ENCODE measurements at places on chromosomes 13 and 19.

DNA sequence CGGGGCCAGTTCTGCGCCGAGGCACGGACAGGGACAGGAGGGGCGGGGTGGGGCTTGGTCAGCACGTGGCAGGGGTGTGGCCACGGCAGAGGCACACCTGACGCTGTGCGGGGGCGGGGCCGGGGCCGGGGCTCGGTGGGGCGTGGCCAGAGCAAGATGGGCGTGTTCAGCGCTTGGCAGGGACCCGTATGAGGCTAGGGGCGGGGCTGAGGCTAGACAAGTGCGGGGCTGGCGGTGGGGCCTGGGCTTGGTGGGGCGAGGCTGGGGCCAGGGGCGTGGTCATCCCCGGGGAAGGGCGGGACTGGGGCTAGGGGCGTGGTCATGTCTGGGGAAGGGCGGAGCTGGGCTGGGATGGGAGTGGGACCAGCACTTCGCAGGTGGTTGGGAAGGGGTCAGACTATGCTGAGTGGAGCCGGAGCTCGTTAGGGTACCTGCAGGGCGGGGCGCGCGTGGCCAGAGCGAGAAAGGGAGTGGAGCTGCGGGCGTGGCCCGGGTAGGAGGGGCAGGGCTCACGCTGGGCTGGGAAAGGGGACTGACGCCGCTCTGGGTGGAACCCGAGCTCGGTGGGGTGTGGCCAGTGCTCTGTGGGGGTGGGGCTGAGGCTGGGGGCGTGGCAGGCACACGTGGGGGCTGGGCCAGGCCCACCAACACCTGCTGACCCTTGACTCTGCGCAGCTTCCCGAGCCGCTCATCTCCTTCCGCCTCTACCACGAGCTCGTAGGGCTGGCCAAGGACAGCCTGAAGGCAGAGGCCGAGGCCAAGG is 12.8 kb downstream of the POLR2E start:
- DNase-seq = peak; percentile 81

DNA sequence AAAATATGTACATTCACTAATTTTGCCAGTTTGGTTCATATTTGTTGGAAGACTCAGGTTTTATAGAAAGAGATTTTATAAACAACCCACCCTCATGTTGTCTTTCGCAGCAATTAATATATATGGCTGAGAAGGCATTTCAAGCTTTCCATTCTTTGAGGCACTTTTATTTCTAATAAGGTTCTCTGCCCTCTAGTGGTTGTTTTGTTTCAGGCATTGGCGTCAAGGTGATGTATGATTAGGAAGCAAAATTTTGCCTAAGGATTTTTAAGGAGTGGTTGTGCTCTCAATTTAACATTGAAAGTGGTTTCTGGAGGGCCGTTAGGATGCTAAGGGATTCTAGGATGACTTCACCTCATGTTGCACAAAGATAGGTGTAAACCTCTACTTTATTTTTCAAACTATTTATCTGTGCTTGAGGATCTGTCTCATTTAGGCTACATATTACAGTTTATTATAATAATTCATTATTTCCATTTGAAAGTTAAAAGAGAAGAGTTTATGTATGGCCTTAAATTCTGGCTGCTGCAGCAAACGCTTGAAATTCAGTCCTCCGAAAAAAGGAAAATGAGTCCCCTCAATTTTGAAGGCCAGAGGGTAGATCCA is 35.9 kb downstream of the OXGR1 start:
- peak; percentile 44 for DNase-seq

GRCh38 chr13:74047931-74048600 is 86.1 kb downstream of the KLF12 start:
- DNase-seq = no peak

DNA sequence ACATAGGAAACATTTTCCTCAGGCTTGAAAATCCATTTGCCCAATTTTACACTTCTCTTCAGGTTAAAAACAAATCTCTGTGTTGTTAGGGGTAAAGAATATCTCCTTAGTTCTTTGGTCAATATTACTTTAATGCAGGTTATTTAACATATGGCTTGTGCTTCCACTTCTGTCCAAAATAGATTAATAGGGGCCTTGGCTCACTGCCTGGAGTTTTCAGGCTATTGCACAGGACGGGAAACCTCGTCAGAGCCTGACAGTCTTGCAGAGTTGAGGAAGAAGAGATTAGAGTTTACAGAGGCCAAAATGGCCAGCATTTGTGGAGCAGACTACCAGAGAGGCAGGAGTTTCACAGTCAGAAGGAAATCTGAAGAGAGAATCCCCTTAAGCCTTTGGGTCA is 863.9 kb upstream of the GPC6 start:
- DNase-seq = no peak

DNA sequence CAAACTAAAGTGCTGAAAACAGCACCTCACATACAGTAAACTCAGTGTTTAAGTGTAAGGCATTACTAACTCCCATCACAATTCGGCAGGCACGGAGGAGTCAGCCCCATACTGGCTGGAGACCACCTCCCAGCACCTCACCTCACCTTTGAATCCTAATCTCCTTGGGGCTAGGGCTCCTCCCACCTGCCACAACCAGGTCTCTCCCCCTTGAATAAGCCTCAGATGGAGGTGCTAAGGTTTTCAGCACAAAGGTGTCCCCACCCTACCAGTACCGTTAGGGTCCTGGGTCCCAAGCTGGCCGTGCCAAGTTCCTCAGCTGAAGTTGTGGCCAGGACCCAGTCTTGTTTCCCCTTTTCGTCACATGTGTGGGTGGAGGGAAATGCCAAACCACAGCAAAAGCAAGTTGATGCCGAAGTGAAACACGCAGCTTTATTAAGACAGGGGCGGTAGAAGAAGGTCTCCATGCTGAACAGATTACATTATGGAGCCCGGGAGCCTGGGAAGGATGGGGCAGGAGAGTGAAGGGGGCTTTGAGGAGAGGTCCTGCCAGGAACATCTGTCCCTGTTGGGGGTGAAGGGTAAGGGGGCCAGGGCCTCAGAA is at the start of gene IGFLR1:
Gene IGFLR1, minus strand, starts transcription at position 332 of the 604 bp plus-strand sequence. CDS start 1,272 bp downstream, outside the sequence.
- DNase-seq = no peak

DNA sequence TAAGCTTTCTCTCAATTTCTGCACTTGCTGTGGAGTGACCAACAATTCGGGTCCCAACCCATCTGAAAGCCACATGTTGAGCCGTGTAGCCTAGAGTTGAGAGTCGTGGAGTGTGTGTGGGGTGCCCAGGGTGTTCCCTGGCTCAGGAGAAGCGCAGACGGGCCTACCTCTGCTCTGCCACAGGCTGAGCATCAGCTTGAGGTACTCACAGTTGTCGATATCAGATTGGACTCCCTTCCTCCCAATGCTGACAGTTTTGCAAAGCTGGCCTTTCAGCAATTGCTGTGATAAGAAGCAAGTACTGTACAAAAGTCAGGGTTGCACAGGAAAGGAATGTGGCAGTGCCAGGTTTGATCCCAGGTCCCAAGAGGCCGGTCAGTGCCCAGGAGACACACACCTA is 133.4 kb upstream of the SPACA7 start:
- no peak for DNase-seq

GRCh38 chr19:55146705-55147273 is 2.2 kb downstream of the TNNT1 start:
- peak; percentile 86 for DNase-seq

- DNase-seq = no peak
These were observed 21.9 kb upstream of the SLC35E1 start for GRCh38 chr19:16594131-16594586.

DNA sequence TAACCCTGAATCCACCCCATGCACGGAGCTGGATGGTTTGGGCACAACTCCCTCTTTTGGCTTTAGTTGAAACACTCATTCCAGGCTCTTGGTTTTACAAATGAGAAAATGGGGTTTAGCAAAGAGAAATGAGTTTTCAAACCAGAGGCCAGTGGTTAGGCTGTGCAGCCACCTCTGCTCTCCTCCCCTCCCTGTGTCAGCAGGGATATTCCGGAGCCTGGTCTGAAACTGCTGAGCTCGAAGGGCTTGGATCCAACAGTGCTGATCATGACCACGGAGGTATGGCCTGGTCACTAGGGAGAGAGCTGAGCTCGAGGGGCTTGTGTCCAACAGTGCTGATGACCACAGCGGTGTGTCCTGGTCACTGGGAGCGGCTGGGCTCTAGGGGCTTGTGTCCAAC is 41.5 kb downstream of the ZNF787 start:
- no peak for DNase-seq

GRCh38 chr13:74930402-74931165 is 551.4 kb downstream of the TBC1D4 start:
- DNase-seq = no peak

- peak; percentile 40 for DNase-seq
These were observed 42.8 kb downstream of the GAS6 start for GRCh38 chr13:113820813-113821651.

DNA sequence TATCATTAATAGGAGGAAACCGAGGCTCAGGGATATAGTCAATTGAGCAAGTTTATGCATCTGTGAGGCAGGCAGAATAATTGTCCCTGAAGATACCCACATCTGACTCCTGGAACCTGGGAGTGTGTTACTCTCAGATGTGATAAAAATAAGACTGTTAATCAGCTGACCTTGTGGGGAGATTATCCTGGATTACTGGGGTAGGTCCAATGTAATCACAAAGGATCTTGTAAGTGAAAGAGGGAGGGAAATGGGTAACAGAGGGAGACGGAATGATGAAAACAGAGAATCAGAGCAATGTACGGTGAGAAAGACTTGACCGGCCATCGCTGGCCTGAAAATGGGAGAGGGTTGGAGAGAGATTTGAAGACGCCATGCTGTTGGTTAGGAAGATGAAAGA is 3.2 kb upstream of the EDDM13 start:
- no peak for DNase-seq

- no peak for DNase-seq
These were observed 49.1 kb downstream of the MZT1 start for GRCh38 chr13:72678312-72678711.

DNA sequence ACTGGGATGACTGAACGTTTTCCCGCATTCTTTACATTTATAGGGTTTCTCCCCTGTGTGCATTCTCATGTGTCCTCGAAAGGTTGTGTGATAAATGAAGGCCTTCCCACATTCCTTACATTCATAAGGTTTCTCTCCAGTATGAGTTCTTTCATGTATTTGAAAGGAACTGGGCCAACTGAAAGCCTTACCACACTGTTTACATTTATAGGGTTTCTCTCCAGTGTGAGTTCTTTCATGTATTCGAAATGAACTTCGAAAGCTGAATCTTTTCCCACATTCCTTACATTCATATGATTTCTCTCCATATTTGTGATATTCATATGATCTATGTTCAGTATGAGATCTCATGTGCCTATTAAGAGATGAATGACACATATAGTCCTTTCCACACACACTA is 19.4 kb downstream of the ZNF709 start:
- DNase-seq = no peak

DNA sequence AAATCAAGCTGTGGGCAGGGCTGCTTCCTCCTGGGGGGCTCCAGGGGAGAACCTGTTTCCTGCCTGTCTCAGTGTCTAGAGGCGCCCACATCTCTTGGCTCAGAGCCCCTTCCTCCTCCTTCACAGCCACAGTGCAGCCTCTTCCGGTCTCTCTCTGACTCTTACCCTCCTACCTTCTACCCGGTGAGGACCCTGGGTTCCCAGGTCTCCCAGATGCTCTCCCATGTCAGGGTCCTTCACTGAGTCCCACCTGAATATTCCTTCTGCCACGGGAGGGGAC is 153.1 kb downstream of the KDM4B start:
- no peak for DNase-seq

GRCh38 chr19:5200844-5201243 is 139.8 kb downstream of the PTPRS start:
- no peak for DNase-seq

DNA sequence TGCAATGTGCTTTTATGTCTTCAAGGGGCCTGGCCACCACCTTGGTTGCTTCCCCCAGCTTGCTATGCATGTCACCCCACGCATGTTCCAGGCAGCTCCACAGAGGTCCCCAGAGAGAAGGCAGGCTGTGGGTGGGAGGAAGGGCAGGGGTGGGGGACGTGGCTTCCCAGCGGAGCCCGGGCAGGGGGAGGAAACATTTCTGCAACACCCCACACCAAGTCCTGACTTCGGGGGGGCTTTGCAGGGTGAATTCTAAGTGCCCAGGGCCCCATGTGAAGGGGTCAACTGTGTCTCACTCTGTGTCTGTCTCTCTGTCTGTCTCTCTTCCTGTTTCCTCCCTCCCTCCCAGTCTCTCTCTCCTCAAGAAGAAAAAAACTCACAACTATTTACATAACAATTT is 39.6 kb downstream of the LTBP4 start:
- no peak for DNase-seq

DNA sequence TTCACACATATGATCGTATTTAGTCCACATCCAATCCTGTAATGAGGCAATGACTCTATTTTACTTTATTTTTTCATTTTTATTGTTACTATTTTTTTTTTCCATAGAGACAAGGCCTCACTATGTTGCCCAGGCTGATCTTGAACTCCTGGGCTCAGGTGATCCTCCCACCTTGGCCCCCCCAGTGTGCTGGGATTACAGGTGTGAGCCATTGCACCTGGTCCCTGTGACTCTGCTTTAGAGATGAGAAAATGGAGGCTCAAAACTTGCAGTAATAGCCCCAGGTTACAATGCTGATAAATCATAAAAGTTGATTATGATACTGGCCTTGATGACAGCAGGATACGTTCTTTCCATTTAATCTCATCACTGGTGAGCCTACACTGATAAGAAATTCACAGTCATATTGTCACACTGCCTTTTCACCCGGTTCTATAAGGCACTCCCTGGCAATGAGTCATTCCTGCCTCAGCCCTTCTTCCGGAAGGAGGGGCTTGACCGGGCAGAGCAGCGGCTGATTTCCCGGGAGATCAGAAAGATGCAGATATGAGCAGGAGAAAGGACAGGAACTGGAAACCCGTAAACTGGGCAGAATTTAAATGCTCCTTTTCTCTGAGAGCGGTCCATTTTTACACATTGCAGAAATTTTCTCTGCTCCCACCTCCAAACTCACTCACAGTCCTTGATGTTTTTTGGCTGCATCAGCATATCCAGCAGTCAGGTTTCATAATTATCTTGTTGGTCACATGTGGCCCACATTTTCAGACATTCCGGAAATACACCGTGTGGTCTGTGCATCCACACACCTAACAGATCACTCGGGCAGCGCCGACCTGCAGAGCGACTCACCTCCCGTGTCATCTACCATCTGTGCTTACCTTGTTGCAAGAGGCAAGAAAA is 616.4 kb downstream of the EFNB2 start:
- DNase-seq = peak; percentile 78

- DNase-seq = no peak
These were observed 58.9 kb downstream of the RXFP2 start for GRCh38 chr13:31798189-31798588.

DNA sequence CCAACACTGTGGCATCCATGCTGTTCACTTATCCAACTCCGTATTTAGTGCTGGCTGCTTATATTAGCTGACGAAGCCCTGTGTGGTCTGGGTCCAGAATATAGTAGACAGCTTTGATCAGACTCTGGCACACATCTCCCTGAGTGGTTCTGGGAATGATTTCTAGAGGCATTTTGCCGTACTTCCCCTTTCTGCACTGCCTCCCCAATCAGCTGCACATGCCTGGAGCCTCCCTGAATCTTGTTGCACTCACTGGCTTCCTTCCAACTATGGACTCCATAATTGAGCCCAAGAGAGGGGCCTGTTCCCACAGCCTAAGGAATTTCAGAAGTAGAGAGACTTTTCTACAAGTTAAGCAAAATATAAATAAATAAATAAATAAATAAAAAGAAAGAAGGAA is 30.4 kb upstream of the PCDH8 start:
- no peak for DNase-seq

All from DMS153 (cell line).